ENCODE measurements at places on chromosomes 1 and 21.

DNA sequence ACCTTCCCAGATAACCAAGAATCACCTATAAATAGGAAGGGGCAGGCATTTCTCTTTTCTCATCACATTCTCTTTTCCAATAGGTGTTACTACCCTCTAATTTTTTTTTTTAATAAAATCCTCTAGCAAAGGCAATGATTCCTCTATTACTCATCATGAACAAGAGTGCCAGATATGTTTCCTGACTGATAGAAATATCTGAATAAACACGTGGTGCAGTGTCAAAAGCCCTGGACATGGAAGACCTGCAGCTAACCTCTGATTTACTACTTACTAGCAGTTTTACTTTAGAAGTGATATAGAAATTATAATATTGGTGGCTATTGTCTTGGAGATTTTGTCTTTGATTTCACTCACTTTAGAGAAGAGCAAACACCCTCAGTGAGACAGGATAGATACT lies 194.6 kb upstream of the SAMSN1 start:
- DNase-seq = no peak

DNA sequence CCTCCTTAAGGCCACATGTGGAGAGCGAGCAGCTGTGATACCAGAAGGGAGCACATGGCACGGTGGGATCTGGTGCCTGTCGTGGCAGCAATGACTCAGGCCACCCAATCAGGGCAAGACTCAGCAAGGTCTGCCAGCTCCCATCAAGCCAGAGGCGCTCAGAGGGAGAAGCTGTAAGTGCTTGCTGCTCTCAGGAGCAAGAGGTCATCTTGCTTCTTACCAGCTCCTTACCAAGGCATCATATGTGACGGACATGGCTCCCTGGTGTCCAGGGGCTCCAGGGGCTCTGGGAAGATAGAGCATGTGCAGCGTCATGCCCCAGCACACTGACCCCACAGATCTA lies 72.9 kb downstream of the ITPKB start:
- DNase-seq = no peak

DNA sequence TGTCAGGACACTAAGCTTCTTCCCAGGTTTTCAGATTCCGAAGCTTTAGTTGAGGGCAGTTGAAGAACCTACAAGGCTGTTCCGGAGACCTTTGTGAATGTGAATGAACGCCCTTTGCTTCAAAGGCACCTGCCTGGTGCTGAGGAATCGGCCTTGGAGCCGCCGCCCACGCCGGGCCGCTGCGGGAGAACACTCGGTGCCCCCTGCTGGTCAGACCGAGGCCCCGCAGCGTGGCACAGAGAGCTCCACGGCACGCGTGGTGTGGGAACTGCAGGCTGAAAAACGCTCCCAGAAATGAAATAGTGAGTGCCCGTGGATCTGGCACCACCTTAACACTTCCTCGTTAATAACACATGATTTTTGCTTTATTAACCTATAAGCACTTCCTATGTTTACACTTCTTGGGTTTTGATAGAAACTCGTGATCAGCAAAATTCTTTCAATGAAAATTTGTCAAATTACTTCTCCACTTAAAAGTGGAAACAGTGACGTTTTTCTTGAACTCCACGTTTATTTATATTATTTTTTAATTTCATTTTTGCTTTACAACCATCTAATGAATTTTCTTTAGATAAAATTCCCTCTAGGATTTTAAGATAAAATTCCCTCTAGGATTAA lies 460.6 kb downstream of the DSCAM start:
- DNase-seq = no peak

GRCh38 chr1:188599313-188599712 lies 1770.6 kb downstream of the PLA2G4A start:
- DNase-seq = no peak

- DNase-seq = no peak
These were observed 22.4 kb upstream of the RCOR3 start for GRCh38 chr1:211236633-211237320.

GRCh38 chr1:218669431-218669830 lies 324.3 kb downstream of the TGFB2 start:
- no peak for DNase-seq

GRCh38 chr1:239184561-239185244 lies 201.7 kb upstream of the CHRM3 start:
- no peak for DNase-seq

DNA sequence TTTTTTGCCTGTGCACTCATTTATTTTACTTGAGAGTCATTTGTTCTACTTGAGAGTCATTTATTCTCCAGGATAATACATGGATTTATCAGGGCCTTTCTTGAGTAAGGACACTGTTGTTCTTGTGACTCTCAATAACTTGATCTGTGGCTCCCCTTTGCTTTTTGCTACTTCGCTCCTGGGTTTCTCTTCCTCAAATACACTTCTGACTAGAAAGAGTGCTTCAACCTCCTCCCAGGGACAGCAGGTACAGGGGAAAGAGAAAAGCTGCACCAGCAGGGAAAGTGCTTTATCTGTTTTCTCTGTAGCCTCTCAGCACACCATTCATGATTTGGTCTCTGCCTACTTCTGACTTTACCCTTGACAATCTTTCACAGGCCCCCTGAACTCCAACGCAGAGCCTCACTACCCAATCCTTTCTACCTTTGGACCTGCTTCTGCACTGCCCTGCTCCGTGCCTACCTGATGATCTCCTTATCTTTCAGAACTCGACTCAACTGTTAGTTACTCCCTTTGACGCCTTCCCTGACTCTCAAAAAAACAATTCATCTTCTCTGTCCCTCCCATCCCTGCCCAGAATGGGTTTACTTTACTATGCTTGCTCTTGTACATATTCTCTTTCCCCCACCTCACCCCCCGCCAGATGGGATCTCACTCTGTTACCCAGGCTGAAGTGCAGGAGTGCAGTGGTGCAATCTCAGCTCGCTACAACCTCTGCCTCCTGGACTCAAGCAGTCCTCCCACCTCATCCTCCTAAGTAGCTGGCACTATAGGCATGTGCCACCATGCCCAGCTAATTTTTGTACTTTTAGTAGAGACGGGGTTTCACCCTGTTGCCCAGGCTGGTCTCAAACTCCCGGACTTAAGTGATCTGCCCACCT lies 15.6 kb upstream of the PIGM start:
- no peak for DNase-seq

DNA sequence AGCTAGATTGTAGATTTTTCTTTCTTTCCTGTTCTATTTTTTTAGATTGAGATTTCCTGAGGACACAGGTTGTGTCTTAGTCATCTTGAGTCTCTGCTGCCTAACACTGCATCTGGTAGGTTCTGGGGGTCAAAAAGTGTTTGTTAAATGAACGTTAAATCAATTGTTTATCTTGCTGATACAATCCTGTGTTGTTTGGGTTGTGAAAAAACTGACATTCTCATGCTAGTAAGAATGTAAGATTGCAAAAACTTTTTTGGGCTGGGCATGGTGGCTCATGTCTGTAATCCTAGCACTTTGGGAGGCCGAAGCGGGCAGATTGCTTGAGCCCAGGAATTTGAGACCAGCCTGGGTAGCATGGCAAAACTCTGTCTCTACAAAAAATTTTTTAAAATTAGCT lies 3.4 kb downstream of the CTSK start:
- DNase-seq = no peak

GRCh38 chr1:100443811-100444571 lies 91.7 kb downstream of the CDC14A start:
- no peak for DNase-seq
